ENCODE measurements at places on chromosomes 12 and 14.

DNA sequence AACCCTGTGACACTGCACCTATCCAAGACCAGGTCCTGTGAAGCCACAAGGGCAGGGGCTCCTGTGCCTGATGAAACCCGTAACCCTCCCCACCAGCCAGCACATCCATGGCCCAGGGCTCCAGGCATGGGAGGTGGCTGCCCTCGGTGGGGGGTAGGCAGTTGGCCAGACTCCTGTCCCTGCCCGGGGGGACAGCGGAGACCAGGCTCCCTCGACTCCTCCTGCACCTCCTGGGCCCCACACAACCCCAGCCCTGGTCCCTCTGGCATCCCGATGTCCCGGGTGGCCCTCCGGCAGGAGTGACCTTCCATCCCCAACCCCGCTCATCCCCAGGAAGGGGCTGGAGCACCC is 11.4 kb downstream of the AKT1 start:
- no peak for DNase-seq

- no peak for DNase-seq
Observed at GRCh38 chr12:116562090-116562489, 2.9 kb downstream of the MAP1LC3B2 start.

- no peak for DNase-seq
Observed at GRCh38 chr14:73829526-73830431, 21.9 kb upstream of the PTGR2 start.

DNA sequence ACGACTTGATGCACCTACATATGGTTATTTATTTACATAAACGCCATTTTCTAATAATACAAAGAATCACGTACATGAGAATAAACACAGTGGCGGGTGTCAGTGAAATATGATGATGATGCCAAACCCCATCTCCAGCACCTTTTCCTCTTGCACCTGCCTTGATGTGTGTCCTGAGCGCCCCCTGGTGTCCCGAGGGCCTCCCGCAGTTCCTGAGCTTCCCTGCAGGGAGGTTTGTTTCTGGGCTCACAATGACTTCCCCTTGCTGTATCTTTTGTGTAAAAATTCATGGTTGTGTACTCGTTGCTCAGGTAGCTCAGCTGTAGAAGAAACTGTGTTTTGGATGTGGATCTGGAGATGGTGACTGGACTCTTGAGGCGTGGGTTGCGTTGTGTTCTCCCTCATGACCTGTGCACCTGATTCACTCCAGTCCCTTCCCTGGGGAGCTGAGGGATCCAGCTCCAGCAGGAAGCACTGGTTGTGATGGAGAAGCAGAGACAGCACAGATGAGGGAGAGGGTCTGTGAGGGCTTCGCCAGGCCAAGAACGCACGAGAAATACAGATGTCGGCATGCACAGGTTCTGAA is 1037.8 kb downstream of the TMEM121 start:
- peak; percentile 23 for DNase-seq

- DNase-seq, result no peak
Observed at GRCh38 chr14:77024171-77024691, 4.3 kb downstream of the IRF2BPL start.

GRCh38 chr14:54730156-54730961 is 163.4 kb downstream of the SAMD4A start:
- no peak for DNase-seq
